ENCODE measurements at places on chromosomes 11 and 22.
A peak's percentile ranks its signal among the peaks of the same experiment; 100 is the strongest.

DNA sequence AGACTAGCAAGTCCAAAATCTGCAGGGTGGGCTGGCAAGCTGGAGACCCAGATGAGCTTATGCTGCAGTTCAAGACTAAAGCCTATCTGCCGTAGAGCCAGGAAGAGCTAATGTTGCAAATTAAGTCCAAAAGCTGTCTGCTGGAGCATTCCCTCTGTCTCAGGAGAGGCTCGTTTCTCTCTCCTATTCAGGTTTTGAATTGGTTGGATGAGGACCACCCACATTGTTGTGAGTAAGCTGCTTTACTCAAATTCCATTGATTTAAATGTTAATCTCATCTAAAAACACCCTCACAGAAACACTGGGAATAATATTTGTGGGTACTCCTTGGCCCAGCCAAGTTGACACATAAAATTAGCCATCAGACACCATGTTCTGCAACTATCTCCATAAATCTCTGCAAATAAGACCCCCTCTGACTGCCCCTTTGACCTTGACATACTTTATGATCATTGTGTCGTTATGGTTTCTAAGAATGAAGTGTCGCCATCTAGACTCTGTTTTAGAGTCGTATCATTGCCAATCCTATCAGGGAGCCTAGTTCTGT lies 16.8 kb upstream of the CUL5 start:
- no peak for DNase-seq

GRCh38 chr11:1760351-1761109 lies 3.2 kb downstream of the CTSD start:
- DNase-seq = peak; percentile 79

- DNase-seq = no peak
These were observed 55.1 kb downstream of the MAML2 start for GRCh38 chr11:96287822-96288439.

DNA sequence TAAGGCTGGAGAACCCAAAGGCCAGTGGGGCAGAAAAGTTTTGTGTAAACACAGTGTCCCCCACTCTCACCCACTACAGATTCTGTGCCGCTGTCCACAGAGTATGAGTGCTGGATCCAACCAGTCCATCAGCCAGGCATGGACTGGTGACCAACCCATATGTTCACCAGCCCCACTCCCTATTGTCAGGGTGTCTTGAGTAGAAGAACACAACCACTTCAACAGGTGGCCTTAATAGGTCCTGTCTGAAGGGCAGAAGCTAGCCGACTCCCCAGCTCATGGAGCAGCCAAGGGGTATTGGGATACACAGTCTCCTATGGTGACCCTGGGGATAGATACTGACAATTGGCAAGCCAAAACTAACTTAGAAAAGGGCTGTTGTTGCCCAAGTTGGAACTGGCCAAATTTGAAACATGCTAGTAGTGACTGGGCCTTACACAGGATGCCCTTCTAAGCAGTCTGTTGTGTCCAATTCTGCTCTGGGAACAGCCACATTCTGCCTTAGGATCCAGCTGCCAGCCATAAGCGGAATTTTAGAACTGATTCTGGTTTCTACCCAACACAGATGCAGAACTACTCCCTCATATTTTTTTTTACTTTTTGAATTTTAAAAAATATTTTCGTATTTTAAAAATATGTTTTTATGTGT lies 19.8 kb upstream of the PGM2L1 start:
- peak; percentile 41 for DNase-seq

GRCh38 chr11:106763501-106763900 lies 254.8 kb downstream of the GUCY1A2 start:
- no peak for DNase-seq

- DNase-seq = no peak
These were observed 1179.8 kb downstream of the BRD1 start for GRCh38 chr22:48647606-48648515.

- peak; percentile 53 for DNase-seq
These were observed 35.2 kb downstream of the LRRC10B start for GRCh38 chr11:61543606-61544306.

DNA sequence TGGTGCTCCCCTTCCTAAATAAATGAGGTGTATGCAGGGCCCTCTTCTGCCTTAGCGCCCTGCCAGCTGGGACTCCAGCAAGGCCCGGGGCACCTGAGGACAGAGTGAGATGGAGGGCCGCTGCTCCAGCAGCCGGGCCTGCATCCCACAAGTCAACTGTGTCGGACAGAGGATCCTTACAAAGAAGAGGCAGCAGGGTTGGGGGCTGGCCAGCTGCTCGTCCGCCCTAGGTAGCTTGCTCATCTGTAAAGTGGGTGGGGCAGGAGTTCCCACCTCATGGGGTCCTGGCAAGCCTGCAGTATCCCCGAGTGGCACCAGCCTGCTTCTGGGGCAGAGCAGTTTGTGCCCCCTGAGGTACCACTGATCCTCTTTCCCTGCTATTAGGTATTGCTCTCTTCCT lies 7.6 kb downstream of the TMEM121B start:
- no peak for DNase-seq

DNA sequence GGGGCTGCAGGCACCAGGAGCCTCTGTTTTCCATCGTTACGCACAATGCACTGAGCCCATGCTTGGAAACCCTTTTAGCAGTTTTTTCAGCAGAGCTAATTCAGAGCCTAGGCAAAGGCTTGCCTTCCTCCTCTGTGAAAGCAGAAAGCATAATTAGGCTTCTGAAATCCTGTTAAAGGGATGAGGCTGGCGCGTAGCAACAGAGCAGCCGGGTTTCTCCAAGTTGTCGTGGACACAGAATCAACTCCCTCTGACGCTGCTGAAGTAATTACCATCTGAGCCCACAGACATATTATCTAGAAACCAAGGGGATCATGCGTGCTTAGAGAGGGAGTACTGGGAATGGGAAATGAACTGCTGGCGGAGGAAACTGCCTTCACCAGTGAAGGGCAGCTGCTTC lies 85.4 kb downstream of the MYO18B start:
- DNase-seq = no peak

- DNase-seq = no peak
These were observed 13.6 kb downstream of the EFCAB6 start for GRCh38 chr22:43798492-43798891.

- DNase-seq = no peak
These were observed 6.4 kb downstream of the TP53I11 start for GRCh38 chr11:44944181-44944852.

GRCh38 chr11:65412271-65413076 lies 10.1 kb upstream of the NEAT1 start:
- DNase-seq = no peak
